Epithelial cell of alveolus of lung (primary cell): ENCODE measurements at places on chromosomes 5 and 9. TPM values are rescaled to one million over a fixed set of nuclear protein-coding genes. Genes with fewer than 3 reads are reported as not detected.

The ISOC1 gene
- total RNA-seq: 19.1 and 48.1 TPM in 2 replicates

The SPATA31D4 gene
- total RNA-seq: not detected in 2 replicates

The TNFSF8 gene
- not detected in 2 replicates for total RNA-seq

The PTGES gene
- total RNA-seq: 47.7 and 56.1 TPM in 2 replicates

The STKLD1 gene
- total RNA-seq: 0.13 and 1.4 TPM in 2 replicates

The CD180 gene
- not detected in 2 replicates for total RNA-seq

The TOPORS gene
- 15.6 and 20.5 TPM in 2 replicates for total RNA-seq

The DRD1 gene
- total RNA-seq: not detected in 2 replicates

The IPO11 gene
- 11.7 and 17.8 TPM in 2 replicates for total RNA-seq
